ENCODE measurements at places on chromosomes 5 and 9.
A peak's percentile ranks its signal among the peaks of the same experiment; 100 is the strongest.

GRCh38 chr9:5582835-5583195 lies 46.1 kb upstream of the RIC1 start:
- DNase-seq = no peak

GRCh38 chr9:125277411-125277810 lies 15.8 kb downstream of the GAPVD1 start:
- DNase-seq = no peak

DNA sequence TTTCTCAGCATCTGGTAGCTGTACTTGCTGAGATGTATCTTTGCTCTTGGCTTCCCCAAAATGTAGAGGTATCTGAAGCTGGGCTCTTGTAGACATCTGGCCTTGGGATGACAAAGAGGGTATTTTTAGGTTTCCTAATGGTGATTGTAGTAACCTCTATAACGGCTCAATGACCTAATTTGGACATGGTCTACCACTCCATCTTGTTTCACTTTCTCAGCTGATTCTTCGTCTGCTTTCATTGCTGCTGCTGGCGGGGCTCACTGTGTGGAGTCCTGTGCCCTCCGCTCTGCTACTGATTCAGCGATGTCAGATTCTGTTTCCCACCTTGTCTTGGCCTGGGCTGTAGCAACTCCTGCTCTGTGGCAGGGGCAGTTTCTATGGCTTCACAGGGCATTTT lies 12.7 kb upstream of the MARCHF11 start:
- DNase-seq = no peak

DNA sequence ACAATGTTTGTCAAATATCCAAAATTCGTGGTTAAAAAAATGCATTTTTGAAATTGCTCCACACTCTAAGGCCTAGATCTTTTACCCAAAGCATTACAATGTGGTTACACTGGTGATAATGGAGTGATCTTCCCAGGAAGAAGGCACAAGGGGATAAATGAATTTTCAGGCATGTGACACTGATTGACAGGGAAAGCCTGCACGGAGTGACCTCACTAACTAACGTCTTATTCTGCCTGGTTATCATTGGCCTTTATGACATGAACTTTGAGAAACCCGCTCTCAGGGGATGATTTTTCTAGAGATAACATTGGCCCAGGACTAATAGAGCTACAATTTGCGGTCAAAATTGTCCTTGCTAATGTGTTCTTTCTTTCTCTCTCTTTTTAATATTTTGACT lies 137.6 kb downstream of the PRKACG start:
- no peak for DNase-seq

GRCh38 chr5:111755942-111756381 lies 1.0 kb downstream of the NREP start:
- DNase-seq = no peak

GRCh38 chr5:107808671-107809137 lies 138.0 kb upstream of the EFNA5 start:
- DNase-seq = no peak

DNA sequence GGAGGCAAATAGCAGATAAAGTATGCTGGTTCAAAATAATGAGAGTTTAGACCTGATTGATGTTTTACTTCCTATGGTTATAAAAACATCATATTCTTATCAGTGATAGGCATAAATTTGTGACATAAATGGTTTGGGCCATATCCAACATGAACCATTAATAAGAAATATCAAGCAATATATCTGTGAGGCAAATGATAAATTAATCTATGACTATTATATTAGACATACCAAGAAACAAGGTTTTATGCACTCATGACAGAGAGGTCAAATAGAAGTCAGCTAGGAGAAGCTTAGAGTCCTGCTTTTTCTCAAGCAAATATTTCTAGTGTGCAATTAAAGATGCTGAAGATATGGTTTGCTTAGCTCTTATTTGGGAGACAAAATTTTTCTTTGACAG lies 10.4 kb downstream of the SMIM3 start:
- no peak for DNase-seq

DNA sequence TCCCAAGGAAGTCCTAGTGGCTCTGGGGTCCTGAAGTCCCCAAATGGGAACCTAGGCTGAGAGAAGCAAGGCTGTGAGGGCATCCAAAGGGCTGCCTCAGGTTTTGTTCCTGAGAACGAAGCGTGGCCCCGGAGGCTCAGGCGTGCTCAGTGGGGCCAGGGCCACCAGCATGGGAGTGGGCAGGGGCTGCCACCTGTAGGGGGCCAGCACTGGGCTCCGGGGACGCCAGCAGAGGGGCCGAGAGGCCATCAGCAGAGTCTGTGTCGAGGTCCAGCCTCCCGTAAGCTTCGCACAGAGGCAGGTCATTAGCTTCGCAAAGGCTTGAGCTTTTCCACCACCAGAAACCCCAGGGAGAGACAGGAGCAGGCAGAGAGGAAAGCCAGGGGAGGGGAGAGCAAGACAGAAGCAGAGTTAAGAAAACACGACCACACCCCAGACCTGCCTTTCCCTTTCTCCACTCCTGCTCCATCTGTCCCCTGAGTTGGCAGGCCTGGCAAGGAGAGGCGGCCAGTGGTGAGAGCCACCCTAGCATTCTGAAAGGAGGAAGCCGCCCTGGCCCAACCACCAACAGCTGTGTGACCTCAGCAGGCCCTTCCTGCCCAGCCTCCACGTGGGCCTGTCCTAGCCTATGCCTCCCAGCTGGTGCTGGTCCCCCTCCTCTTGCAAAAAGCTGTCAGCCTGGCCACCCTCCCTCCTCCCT lies 5.5 kb upstream of the SURF6 start:
- no peak for DNase-seq

DNA sequence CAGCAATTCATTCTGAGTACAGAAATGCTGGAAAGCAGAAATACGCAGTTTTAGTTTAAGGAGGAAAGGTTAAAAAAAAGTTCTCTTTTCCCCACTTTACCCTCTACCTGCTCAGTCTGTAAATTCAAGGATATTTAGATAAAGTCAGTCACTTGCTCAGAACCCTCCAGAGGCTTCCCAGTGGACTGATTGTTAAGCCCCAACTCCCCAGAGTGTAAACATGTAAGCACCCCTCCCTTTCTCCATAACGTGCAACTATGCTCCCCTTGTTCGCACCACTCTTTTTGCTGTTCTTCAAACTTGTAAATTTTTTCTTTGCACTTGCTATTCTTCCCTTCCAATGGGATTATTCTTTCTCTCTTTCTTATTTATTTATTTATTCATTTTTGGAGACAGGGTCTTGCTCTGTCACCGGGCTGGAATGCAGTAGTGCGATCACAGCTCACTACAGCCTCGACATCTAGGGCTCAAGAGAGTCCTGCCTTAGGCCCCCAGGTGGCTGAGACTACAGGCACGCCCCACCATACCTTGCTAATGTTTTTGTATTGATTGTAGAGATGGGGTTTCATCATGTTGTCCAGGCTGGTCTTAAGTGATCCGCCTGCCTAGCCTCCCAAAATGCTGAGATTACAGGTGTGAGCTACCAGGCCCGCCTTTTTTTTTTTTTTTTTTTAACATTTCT lies 32.5 kb upstream of the ERBIN start:
- DNase-seq = no peak

- no peak for DNase-seq
These were observed 322.4 kb upstream of the ADAMTS16 start for GRCh38 chr5:4817767-4818166.

DNA sequence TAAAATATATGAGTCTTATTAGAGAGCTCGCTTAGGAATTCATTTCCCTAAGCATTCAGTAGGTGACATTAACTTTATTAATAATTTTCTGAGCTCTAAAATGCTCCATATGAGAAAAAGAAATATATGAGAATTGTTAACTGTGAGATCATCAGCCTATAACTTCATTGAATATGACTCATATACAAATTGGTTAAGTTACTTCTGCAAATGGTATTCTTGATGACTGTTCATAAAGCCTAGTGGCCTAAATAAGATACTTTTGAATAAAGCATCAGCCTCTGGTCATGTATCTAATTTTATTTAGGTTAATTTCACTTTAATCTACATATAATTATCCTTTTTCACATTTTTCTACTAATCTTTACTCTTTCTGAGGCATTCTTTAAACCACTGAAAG lies 710.2 kb upstream of the ACO1 start:
- DNase-seq = no peak

DNA sequence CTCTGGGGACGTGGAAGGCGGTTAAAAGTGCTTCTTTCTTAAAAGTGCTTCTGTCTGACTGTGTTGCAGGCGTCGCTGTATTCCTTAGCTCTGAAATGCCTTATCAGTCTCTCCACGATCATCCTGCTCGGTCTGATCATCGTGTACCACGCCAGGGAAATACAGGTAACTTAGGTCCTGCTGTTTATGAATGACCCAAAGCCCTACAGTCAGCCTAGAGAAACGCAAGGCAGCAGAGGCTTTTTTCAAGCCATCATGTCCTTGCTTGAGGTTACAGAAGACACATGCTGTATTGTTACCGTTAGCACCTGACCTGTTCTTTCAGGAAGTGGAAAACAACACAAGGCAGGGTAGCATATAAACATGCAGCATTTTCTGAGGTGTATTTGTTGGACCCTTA lies 2.0 kb downstream of the KCNN2 start:
- no peak for DNase-seq

- peak; percentile 90 for DNase-seq
These were observed 15.7 kb downstream of the TMEM8B start for GRCh38 chr9:35844628-35845270.

DNA sequence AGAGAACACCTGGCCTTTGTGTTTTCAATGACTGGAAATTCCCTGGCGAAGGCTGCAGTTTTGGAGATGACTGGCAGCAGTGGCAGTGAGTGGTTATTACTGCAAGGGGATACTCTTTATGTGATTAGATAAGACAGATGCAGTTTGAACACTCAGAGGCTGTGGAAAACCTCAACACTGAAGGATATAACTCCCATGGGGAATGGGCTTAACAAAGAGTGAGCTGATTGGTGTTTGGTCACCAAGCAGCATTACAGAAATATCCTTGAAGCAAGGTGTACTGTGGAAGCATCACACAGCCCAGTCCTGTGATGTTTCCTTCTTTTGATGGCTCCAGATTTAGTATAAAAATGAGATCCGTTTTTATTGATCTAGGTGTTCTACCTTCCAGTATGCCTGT lies 490.7 kb upstream of the PTPRD start:
- no peak for DNase-seq

DNA sequence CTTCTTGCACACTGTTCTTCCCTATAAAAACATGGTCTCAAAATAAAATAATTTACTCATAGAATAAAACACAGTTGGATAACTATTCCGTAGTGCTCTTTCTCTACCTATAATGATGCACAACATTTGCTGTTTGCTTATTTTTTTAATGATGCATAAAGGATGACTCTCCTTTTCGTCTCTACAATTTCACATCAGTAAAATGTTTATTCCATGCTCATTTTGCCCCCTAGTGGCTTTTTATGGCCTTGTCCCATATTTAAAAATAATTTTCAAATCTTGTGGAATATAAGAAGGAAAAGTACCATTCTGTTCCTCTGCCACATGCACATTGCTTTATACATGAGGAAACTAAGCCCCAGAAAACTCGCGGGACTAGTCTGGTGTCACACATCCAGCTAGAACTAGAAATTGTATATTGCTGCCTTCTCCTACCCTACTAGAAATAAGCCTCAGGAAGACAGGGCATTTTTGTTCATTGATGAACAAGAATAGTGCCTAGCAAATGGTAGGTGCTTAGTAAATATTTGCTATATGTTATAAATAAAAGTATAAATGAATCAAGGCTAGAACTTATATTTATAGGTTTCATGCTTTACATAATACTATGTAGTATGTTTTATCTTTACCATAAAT lies 12.7 kb downstream of the KCTD16 start:
- no peak for DNase-seq

DNA sequence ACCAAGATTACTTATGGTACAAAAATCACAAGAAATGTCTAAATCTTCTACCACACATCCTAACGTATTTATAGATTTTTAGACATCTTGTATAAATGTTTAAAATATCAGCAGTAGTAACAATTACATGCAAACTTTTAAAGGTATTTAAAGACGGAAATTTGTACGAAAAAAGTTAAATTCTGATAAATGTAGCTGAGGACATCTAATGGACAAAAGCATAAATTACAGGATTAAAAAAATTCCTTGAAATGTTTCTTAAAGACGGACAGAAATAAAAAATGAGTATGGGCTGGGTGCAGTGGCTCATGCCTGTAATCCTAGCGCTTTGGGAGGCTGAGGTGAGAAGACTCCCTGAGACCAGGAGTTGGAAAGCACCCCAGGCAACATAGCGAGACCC lies 15.8 kb downstream of the ERCC8 start:
- DNase-seq = no peak

DNA sequence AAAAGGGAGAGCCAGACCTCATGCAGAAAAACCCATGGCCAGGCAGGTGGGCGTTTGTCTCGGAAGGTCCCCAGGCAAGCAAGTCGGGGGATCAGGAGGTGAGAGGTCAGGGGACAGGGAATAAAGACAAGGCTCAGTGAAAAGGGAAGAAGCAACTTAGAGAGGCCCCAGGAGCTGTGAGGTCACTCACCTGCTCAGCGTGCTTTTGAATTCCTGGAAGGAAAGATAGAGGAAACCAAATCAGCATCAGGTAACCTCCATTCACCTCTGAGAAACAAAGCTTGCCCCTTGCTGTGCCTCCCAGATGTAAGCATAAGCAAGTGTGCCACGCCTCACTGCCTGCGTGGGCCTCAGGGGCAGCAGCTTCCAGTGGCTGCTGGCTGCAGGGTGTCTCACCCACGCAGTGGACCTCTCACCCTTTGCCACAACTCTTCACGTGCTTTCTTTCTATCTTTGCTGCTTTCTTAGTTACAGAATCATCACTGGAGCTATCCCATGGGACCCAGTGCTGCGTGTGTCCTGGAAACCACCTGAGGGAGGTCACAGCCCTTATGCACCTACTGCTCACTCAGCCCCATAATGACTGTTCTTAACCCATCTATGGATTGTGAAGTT lies 6.0 kb downstream of the TRIM7 start:
- no peak for DNase-seq

- DNase-seq = no peak
These were observed 461.3 kb downstream of the SPOCK1 start for GRCh38 chr5:137037848-137038247.

DNA sequence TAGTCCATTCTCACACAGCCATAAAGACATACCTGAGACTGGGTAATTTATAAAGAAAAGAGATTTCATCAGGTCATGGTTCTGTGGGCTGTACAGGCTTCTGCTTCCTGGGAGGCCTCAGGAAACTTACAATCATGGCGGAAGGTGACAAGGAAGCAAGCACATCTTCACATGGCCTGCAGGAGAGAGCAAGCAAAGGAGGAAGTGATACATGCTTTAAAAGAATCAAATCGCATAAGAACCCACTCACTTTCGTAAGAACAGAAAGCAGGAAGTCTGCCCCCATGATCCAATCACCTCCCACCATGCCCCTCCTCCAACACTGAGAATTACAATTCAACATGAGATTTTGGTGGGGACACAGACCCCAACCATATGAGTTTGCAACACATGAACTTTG lies 5.1 kb upstream of the FBXO38 start:
- peak; percentile 13 for DNase-seq

GRCh38 chr9:37944266-37944650 lies 40.3 kb upstream of the SLC25A51 start:
- DNase-seq = no peak

- DNase-seq = no peak
These were observed 216.3 kb downstream of the ESM1 start for GRCh38 chr5:54769072-54769471.

- no peak for DNase-seq
These were observed 6.5 kb upstream of the NHP2 start for GRCh38 chr5:178160176-178160575.
